ENCODE measurements at places on chromosomes 5 and 9. TPM values are rescaled to one million over a fixed set of nuclear protein-coding genes. Genes with fewer than 3 reads are reported as not detected.
A peak's percentile ranks its signal among the peaks of the same experiment; 100 is the strongest.

- DNase-seq: no peak
Observed at GRCh38 chr5:122463221-122463620, 151.2 kb downstream of the SNCAIP start.

DNA sequence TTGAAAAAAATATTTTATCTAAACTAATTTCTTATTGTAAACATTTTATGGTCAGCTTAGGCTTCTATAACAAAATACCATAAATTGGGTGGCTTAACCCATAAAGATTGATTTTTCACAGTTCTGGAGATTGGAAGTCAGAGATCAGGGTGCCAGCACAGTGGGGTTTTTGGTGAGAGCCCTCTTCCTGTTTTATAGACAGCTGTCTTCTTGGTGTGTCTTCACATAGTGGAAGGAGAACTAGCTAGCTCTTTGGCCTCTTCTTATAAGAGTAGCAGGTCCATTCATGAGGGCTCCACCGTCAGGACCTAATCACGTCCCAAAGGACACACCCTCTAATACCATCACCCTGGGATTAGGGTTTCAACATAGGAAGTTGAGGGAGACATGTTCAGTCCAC is 26.6 kb downstream of the OTULINL start:
- no peak for DNase-seq

DNA sequence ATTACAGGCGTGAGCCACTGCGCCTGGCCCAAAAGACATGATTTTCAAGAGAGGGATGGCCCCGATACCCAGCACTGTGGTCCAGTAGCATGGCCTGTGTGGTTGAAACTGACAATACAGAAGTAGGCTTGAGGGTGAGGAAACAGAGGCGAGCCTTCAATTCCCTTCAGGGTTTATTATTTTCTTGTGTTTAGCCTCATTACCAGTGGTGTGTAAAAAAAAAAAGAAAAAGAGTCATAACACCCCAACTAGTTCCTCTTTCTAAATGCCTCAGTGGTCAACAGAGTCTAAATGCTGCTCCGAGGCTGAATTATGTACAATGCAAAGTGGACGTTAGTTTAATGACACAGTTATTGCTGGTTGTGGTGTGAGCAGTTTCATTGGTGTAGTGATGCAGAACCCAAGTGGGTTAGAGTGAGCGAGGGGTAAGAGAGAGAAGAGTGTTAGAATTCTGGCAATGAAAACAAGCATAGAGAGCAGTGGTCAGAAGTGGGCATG is 58.8 kb downstream of the SNX30 start:
- peak; percentile 50 for DNase-seq

The CCDC192 gene
- not detected for total RNA-seq

The SLC35A4 gene
- 85.2 TPM for total RNA-seq

DNA sequence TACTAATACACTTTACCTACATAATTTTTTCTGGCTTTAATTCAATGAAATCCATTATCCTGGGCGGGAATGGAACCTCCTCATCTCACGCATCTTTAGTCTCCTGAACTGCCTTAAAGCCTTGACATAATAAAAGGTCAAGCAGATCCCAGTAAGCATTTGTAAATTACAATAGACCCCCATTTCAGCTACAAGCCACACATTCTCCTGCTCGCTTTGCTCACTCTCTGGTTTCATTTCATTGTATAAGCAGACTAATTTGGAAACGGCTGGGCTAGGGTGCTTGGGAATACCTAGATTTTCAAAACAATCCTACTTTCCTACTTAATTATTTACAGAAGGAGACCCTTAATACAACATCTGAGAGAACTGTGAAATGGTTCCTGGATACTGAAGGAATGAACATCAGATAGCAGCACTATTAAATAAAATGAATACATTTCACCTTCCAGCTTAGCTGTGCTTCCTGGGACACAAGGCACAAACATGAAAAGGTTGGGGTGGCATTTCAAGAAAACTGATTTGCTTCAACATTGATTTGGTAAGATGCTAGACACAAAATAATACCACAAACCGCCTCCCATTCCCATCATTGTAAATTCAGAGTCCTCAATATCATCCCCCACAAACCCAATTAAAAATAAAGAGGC is 1.5 kb downstream of the JAKMIP2 start:
- DNase-seq: no peak

GRCh38 chr5:98157368-98157767 is 616.1 kb upstream of the RGMB start:
- no peak for DNase-seq

The GABBR2 gene
- total RNA-seq: 0.17 TPM

DNA sequence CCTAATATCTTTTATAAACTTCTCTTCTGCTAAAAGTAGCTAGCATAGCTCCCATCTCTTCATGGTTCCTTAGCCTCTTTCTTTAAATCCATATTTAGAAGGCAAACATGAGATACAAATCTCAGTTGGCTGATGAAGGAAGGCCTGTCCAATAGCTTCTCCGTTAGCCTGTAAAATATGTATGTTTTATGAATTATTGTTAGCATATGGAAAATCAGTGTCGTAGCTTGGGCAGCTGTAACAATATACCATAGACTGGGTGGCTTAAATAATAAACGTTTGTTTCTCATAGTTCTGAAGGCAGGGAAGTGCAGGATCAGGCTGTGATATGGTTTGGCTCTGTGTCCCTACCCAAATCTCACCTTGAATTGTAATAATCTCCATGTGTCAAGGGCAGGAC is 63.8 kb downstream of the PBX3 start:
- no peak for DNase-seq

GRCh38 chr5:59158165-59158564 is 575.3 kb downstream of the RAB3C start:
- DNase-seq: peak; percentile 40

Measured in renal cortical epithelial cell (primary cell).